ENCODE measurements at places on chromosomes 5 and 9.

- DNase-seq: no peak
Observed at GRCh38 chr9:27227192-27227591, 69.8 kb downstream of the EQTN start.

DNA sequence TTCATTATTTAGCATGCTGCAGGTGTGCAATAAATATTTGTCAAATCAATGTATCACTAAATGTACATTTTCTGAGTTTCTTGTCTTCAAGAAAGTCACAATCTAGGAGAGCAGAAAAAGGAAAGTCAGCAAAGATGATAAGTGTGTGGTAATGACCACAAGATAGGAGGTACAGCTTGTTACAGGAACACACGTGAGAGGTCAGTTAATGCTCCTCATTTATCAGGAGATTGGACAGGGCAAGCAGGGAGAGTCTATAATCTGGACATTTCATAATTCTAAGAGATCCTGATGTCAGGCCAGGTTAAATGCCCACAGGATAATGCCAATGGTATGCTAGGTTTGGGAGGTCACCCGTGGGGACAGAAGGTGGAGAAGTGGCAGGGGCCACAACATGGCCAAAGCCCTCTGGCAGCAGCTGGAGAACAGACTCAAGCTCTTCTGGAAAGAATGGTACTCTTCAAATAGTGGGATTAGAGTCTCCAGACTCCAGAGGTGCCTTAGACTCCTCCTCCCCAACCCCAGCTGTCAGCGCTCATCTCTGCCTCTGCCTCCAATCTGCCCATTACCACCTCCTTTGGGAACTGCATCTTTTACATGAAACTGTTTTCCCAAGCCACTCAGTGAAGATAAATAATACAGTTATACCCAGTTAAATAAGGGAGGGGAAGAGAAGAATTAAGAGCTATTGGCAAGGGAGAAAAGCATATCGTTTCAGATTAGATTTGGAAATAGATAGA is 114.3 kb downstream of the ASTN2 start:
- DNase-seq: no peak

DNA sequence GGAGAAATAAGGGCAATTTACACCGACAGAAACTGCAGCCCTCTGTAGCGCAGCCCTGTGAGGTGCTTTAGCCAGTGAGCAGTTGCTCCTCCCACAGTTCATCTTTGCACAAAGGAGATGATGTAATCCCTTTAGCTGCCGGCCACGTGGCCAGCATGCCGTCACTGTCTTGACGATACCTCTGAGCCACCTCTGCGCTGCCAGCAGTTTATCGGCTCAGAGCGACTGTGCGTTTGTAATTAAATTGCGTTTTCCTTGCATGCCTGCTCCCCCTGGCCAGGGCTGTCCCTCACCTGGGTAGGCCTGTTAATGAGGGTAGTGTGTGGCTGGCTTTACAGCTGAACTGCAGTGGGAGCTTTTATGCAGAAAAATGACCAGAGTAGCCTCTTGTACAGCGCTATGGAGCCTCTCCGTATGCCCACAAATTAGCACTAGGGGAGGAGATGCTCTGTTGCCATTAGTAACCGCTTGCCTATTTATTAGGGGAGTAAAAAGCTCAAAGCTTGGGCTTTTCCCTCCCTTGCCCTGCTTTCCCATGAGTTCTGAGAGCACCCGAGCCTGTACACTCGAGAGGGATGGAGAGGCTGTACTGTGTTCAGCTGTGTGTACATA is 107.0 kb downstream of the TRIO start:
- no peak for DNase-seq

- DNase-seq: no peak
Observed at GRCh38 chr9:106828965-106829364, 34.0 kb upstream of the ZNF462 start.

DNA sequence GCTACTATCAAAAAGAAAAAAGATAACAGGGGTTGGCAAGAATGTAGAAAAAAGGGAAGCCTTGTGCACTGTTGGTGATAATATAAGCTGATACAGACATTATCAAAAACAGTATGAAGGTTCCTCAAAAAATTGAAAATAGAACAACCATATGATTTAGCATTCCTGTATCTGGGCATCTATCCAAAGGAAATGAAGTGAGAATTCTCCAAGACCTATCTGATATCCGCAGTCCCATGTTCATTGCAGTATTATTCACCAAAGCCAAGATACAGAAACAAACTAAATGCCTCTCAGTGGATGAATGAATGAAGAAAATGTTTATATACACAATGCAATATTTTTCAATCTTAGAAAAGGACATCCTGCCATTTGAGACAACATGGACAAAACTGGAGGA is 1943.3 kb downstream of the MAT2B start:
- no peak for DNase-seq

DNA sequence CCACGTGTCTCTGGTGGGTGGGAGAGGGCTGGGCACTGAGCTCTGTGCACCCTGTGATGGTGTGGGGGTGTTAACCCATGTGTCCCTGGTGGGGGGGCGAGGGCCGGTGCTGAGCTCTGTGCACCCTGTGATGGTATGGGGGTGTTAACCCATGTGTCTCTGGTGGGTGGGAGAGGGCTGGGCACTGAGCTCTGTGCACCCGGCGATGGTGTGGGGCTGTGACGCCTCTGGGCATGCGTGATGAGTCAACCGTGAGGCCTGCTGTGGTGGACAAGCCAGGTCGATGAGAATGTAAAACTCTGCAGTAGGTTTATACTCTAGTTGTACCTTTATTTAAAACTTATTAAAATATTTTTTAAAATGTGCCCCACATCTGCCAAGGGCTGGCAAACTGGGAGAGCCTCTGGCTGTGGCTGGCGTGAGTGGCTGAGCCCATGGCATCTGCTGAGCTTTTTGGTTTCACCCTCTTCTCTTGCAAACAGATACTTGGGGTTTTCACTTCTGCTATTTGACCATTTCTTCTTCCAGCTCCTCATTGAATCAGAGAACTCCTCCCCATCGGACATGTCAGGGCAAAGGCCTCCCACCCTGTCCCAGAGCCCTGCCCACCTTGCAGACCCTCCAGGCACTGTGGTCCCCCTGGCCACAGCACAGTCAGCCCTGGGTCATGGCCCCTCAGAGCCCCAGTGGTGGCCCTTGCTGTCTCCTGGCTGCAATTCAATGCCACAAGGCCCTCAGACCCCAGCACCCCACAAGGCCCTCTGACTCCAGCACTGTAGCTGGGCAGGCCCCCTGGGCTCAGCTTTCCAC is 18.5 kb upstream of the EXOC3 start:
- DNase-seq: no peak

DNA sequence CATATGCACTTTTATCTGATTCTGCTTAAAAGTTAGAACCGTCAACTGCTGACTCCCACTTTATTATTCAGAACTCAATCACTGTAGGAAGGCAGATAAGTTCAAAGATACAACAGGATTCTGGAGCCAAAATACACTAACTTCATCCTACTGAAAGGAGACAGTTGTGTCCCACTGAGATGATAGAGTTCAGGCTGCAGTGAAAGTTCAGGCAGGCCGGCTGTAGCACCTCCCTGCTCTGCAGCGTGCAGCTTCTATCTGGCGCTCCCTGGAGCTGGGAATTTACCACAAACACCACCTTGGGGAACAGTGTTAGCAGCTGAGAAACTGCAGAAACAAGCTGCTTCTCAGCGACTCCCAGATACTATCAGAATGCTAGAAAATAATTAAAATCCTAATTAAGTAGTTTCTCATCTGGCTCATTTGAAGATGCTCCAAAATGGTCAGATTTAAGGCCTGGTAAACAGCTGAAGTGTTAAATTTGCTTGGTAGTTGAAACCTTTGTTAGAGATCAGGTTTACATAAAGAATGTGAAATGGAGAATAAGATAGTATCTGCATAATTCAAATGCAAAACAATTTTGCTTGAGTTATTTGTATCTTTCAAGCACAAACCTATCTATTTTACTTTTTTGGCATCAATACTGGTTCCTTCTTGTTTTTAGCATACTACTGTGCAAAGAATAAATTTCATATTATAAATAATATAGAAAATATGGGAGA is 52.3 kb upstream of the CNTLN start:
- no peak for DNase-seq

- no peak for DNase-seq
Observed at GRCh38 chr9:131290036-131290766, 678 bp downstream of the PLPP7 start.

GRCh38 chr5:90606539-90606938 is 47.9 kb downstream of the ADGRV1 start:
- no peak for DNase-seq

DNA sequence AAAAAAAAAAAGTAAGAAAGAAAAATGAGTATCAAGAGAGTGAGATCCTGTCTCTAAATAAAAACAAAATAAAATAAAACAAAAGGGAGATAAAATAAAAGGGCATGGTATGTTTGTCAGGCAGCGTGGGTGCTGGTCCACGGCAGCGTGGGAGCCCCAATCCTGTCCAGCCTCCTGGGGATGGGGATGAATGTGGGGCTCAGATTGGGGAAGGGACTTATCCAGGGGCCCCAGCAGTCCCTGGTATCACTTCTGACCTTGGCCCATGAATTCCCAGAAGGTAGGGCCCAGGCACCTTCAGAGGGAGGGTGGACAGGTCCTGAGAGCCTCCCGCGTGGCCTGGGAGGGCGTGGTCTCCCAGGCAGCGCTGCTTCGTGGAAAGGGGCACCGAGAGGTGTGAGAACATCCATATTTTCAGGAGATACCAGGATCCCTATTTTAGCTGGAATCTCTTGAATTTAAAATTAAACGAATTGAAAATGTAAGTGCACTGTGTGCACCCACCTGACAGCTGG is 71.2 kb downstream of the ZNF354C start:
- DNase-seq: no peak

DNA sequence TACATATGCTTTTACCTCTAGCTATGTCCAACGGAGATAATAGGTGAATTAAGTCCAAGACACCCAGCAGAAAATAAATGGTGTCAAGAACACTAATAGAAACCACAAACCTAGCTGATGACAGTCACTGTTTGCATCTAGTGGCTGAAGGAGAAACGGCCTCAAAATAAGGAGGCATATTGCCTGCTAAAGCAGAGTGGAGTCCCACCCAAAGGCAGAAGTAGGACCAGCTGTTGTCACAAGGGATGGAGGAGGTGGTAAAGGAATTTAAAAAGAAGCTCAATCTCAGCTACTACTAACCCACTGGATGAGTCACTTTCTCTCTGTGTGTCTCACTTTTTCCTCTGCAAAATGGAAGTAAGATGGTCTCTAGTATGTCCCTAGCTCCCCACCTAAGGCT is 224.3 kb downstream of the GRIA1 start:
- DNase-seq: no peak

DNA sequence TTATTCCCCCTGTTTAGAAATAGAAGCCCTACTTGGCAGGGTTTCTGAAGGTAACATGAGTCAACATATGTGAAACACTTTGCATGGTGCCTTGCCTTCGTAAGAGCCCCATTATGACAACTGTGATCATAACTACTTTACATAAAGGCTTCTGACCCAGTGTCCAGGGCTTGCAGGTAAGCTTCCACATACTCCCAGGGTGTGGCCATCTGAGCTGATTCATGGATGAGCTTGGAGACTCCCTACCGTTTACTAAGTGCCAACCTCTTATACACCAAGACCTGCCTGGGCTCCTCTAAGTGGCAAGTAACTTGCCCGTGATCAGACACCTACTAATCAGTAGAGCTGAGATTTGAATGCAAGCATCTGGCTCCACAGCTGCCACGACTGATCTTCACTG is 62.8 kb upstream of the C5orf58 start:
- DNase-seq: no peak

DNA sequence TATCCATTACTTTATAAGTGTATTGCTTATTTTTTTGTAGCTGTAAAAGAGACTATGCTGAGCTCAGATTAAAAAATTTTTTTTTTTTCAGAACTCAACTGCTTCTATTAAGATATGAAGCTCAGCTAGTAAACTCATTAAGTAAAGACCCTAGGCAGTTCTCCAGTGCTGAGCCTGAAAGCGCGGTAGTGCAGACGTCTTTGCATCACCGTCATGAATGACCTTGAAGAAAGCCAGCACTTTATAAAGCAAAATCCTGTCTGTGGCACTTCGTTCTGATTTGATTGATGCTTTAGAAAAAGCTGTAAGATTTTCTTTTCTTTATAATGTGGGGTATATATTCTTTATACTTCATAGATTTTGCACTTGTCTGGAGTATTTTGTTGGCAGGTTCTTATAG is 105.7 kb downstream of the ATG10 start:
- no peak for DNase-seq

GRCh38 chr9:79408617-79409016 is 163.1 kb upstream of the TLE4 start:
- DNase-seq: no peak

GRCh38 chr5:35854248-35854647 is 2.4 kb upstream of the IL7R start:
- DNase-seq: peak; percentile 66

DNA sequence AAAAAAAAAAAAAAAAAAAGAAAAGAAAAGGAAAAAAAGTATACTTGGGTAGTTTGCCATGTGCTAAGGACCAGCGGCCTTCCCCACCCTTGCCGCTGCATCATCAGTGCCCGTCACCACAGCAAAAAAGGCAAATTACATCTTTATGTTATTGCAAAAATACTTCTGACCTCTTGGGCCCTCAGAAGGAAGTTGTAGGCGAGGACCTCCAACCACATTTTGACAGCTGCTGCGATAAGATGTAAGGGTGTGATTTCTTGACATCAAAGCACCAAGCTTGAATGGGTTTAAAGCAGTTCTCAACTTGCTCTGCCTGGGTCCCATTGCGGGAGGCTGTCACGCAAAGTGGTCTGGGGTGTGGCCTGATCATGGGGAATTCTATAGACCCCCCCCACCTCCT is 39.2 kb downstream of the DMRT1 start:
- peak; percentile 5 for DNase-seq

- DNase-seq: no peak
Observed at GRCh38 chr9:111928359-111928720, 31.7 kb downstream of the UGCG start.

- DNase-seq: no peak
Observed at GRCh38 chr5:34717426-34718327, 61.5 kb downstream of the RAI14 start.

GRCh38 chr9:100294806-100295205 is 57.9 kb downstream of the TEX10 start:
- no peak for DNase-seq

- peak; percentile 35 for DNase-seq
Observed at GRCh38 chr9:132410642-132411041, 631 bp downstream of the CFAP77 start.

GRCh38 chr9:72588336-72588735 is 66.9 kb downstream of the TMC1 start:
- no peak for DNase-seq
